Naive thymus-derived CD4-positive, alpha-beta T cell (primary cell): ENCODE measurements at places on chromosomes 5 and 9.

GRCh38 chr5:5986492-5987178, 391.7 kb downstream of the MED10 start:
- DNase-seq, result no peak

- DNase-seq, result no peak
These were observed 26.8 kb downstream of the FYB1 start for GRCh38 chr5:39192450-39193160.

DNA sequence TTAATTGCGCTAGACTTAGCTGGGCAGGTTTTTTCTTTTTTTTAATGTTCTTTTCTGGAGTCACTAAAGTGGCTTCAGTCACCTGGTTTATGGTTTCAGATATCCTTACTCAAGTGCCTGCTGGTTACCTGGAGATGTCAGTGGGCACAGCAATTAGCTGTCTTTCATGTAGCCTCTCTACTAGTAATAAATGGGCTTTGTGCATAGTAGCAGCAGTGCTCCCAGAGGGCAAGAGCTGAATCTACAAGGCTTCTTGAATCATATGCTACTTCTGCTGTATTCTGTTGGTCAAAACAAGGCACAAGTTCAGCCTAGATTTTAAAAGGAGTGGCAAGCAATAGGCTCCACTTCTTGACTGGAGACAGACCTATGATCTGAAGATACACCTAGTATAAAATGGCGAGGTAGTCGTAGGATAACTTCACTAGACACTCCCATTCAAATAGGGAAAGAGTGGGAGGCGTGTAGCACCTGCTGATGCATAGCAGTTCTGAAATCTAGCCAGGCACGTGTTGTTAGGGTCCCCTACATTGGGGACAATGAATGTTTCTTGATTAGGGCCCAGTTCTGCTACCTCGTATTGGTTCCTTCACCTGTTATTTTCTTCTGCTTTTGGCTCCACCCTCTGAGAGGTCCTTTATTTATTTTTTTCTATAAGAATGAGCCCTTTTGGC, 7.0 kb downstream of the SCAMP1 start:
- no peak for DNase-seq

DNA sequence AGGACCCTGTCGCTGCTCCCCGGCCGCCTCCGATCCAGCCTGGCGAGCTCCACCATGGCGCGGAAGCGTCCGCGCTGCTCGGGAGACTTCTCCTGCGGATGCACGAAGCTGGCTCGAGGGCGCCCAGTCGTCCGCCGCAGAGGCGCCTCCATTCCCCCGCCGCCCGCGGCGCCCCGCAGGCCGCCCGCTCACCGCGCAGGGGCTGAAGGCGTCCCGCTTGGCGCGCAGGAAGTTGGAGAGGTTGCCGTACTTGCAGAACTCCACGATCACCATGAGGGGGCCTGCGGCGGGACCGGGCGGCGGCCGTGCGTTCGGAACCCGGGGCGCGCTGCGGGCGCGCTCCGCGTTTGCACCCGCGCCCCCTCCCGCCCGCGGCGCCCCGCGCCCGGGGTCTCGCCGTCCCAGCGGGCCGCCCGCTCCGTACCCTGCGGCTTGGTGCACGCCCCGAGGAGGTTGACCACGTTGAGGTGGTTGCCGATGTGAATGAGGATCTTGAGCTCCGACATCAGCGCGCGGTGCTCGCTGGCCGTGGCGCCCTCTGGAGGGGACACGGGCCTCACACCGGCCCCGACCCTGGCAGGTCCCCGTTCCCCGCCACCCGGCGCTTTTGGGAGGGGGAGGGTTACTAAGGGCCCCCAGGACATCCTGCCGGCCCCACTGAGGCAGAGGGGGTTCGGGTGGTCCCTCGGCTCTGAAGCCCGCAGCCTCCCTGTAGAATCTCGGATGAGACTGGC, 27.7 kb upstream of the SCGB3A1 start:
- peak; percentile 51 for DNase-seq

- no peak for DNase-seq
These were observed 145.1 kb upstream of the TBCA start for GRCh38 chr5:77921094-77921768.

DNA sequence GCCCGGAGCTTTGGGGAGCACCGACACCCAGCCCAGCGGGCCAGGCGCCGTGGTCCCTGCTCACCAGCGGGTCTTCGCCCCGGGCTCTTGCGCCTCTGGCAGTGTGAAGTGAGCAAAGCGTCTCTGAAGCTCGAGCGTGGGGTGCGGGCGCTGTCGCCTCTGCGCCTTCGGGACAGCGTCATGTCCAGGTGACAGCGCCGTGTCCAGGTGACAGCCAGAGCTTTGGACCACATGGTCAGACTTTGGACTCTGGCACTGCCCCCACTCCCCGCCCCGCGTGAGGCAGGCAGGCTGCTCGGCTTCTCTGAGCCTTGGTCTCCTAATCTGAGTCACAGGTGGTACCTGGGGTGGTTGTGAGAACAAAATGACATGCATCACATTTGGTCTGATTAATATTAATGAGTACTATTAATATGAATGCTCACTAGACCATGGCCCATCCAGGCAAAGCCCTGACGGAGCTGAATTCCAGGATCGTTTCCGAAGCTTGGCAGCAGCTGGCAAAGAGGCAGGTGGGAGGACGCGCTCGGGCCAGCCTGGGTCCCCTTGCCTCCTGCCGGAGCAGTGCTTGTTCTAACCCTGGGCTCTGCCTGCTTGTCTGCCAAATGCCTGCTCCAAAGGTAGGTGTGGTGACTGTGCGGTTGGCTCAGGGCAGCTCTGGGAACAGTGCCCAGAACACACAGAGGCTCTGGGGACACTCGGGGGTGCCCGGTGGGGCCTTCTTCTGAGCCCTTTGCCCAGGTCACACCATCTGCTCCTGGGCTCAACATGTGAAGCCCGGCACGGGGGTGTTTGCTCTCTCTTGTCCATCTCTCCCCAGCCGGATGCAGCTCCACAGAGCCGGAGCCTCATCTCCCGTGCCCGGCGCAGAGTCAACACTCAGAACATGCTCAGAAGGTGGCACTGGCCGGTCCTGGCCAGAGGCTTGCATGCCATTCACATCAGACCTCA, 157.1 kb downstream of the OLFM1 start:
- no peak for DNase-seq

DNA sequence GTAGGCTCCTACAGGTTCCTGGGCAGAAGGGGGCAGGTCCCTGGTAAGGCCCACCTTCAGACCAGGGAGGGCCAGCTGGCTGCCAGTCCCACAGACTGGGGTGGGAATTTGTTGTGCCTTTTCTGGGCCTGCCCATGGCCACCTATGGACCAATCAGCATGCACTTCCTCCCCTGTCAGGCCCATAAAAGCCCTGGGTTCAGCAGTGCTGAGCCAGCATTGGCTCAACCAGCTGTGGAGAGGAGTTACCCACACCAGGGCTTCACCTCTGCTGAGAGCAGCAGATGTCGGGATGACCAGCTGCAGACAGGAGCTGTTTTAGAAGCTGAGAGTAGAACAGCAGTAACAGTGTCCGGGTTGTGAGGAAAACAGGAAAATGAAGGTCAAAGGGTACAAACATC, 373.4 kb upstream of the ACO1 start:
- no peak for DNase-seq

- DNase-seq, result no peak
These were observed 249.3 kb upstream of the DMRT1 start for GRCh38 chr9:592225-592624.

DNA sequence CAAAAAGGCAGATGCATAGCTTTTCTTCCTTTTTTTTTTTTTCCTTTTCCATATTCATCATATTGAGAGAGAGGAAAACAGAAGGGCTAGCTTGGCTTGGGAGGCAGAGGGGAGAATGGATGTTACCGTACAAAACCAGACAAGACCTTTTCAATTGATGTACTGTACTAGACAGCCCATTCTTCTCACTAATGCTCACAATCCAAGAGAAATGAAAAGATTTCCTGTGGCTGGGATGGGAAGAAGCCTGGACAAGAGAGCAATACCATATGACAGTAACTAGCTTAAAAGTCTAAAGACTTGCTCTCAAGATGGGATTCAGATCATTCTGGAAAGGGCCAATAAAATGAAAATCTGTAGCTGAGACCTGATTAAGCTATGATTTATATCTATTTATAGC, 3.4 kb downstream of the CEMIP2 start:
- DNase-seq, result no peak

DNA sequence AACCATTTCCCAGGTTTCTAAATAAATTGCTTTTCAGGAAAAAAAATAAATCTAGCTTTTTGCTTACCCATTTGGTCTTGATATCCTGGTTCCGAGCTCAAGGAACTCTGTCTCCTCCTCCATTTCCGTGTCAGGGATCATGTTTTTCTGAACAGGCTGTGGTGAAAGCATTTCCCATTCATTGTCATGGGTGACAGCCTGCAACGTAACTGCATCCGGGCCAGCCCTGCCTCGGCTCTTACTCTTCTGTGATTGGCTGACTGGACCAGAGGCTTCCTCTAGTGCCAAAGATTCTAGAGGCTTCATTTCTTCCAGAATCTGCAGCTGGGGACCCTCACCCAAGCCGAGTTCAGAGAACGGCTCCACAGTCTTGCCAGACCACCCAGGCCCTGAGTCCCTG, 61.0 kb upstream of the PCA3 start:
- no peak for DNase-seq

DNA sequence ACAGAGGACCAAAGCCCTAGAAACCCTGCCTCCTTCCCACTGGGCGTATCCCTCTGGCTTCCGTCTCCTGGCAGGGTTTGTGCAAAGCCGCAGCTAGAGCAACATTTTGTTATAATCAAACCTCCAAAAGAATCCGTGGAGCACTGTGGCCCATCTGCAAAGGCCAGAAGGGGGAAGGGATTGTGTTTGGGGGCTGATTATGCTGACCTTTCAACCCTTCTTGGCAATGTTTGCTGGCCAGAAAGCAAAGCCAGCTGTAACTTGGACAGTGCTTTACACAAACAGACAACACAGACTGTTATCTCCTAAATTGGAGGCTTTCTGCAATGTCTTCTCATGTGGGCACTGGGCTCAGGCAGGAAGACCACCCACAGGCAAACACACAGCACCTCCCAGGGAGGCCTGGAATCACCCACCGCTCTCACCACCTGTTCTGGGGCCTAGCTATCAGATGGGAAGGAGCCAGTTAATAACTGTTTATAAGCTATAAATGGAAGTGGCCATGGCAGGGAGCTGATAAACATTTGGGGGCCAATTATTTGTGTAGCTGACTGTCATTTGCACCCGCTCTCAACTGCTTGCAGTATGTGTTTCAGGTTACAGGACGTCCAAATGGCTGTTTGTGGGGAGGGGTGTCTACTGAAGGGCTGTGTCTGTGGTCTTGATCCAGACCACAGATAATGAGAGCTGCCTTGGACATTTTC, 121.6 kb upstream of the ERCC6L2 start:
- DNase-seq, result no peak

DNA sequence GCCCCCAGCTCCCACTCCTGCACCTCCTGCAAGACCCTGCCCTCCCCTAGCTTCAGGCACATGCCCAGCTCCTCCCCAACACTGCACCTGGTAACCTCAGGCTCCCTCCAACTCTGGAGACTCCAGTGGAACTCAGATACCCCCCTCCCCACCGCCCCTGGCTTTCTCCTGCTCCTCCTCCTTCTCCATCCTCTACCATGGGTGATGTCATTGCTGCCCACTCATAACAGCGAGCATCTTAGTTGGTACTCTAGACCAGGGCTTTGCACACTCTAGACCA, 24.7 kb upstream of the CNOT6 start:
- DNase-seq, result no peak

- no peak for DNase-seq
These were observed 140.1 kb downstream of the TMEM38B start for GRCh38 chr9:105834404-105834803.

GRCh38 chr9:136363106-136363948, at the start of gene DNLZ:
Gene DNLZ, minus strand, starts transcription at chr9:136363744. Its CDS starts 30 bp downstream, at chr9:136363714.
- peak; percentile 93 for DNase-seq
